ENCODE measurements at places on chromosomes 12 and 14.

- DNase-seq, result no peak
Observed at GRCh38 chr12:62922539-62922938, 12.4 kb downstream of the PPM1H start.

DNA sequence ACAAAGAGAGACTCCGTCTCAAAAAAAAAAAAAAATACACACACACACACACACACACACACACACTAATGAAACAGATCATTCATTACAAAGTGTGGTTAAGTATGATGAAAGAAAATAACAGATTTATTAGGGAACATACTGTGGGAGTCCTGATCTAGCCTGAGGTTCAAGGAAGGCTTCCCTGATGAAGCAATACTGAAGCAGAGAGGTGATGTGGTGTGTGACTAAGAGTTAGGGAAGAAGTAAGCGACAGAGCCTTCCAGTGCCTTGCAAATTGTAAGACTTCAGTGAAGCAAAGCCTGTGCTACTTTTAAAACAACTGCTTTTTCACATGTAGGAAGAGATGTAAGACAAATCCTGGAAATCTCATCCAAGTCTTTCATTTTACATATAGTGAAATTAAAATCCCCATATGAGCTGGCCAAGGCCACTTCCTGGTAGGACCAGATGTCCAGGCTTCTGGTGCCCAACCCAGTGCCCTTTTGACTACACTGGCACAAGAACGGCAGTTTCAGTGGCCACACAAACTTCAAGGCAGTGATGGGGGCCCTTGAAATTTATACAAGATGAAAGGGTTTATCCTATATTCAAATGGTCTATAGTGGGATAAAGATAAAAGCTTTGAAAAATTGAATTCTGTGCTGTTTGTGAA, 86.2 kb downstream of the STON2 start:
- no peak for DNase-seq

DNA sequence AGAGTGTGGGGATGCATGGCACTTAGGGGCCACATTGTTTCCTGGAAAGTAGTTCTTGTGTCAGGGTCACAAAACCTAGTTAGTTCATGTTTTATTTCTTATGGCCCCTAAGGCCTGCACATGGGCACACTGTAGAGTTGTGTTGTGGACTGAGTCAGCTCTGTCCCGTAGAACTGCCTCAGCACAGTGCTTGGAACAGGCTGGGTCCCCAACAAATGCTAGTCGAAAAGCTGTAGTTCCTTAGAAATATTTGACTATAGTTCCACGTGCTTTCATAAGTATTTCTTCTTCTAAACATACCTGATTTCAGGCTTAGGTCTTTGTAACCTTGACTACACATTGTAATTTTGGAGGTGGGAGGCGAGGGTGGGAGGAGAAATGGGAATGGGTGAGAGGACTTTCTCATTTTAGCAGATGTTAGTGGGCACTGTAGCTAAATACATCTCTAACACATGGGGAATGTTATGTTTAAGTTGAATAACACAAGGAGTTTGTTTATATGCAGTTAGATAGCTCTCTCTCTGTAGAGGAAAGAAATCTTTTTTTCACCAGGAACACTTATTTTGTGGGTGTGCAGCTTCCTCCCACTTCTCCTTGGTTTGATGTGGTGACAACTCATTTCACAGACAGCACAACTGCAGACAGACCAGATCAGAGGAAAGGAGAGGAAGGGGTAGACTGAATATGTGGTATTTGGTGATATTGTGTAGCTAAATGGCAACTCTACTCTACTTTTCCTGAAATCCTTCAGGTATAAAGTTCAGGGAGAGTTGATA, 39.5 kb upstream of the DACT1 start:
- DNase-seq, result no peak

DNA sequence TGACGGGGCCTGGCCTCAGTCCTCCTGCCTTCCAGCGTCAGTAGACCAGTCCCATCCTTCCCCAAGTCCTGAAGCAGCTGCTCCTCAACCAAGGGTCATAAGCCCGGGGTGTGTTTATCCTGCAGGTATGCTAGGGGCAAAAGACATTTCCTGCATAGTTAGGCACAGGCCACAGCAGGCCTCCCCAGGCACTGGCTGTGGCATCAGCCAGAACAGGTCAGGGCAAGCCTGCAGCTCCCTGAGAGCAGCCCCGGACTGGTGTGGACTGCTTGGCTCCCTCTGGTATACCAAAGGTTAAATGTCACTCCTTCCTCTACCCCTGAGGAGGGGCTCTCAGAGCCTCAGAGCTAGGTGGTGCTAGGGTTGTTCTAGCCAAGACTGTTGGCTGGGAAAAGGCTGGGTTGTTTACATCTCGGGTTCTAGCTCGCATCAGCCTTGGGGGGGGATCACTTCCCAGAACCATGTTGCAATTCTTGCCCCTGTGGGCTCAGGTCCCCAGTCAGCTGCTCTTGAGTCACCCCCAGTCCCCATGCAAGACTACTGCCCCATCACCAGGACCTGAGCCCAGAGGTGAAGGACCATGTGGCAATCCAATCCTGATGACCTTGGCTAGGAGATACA, 2.9 kb downstream of the MMP14 start:
- no peak for DNase-seq

GRCh38 chr14:94945615-94946014, 175.7 kb upstream of the GSC start:
- DNase-seq, result no peak

GRCh38 chr14:89139404-89140247, 277.4 kb downstream of the FOXN3 start:
- peak; percentile 76 for DNase-seq

GRCh38 chr12:64679487-64680001, 69.2 kb downstream of the RASSF3 start:
- peak; percentile 86 for DNase-seq

DNA sequence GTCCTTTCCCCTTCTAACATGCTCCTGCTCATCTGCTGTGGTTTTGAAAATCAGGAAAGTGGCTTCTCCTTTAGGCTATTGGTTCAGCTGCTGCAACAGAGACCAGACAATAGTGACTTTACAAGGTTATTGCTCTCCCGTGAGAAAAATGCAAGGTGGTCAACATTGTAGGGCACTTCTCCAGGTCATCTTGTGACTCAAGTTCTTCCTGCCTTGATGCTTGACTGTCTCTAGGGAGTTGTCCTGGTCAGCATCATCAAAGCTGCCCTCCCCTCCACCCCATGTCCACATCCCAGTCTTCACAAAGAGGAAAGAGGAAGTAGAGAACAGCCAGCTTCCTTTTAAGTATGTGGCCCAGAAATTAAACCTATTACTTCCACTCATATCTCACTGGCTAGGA, 3.9 kb upstream of the TMEM63C start:
- no peak for DNase-seq

- no peak for DNase-seq
Observed at GRCh38 chr14:89609500-89610100, 192.6 kb upstream of the FOXN3 start.
